ENCODE measurements at places on chromosomes 4 and X.

DNA sequence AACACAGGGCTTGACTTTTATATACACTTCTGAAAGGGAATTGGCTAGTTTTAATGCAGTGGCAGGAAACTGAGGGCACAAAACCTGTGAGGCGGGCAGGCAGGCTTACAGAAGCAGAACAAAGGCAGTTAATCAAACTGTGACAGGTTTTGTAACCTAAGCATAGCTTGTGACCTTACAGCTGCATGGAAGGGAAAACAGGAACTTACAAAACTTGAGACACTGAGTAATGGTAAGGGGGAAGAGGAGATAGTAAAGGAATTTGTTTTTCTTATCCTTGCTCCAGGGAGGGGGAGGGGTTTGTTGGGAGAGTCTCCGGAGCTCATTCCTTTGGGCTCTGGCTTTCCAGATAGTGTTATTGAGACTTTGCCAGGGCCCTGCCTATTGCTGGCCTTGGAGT is 55.6 kb downstream of the SLITRK4 start:
- no peak for DNase-seq

DNA sequence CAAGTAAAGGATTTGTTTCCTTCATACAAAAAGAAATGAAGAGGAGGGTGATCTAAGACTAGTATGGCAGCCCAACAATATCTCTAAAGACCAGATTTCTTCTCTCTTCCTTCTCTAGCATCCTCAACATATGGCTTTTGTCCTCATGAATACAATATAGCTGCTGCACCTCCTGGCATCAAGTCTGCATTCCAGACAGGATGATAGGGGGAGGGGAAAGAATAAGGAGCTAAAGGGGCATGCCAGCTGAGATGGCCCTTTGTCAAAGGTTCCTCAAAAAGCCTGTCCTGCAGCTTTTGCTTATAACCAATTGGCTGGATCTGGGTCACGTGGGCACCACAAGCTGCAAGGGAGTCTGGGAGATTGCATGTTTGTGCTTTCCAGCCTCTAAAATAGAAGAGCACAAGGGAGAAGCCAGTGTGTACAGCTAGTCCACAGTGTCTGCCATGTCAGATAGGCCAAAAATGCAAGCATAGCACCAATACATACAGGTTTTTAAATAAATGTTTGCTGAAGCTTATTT is 132.6 kb downstream of the BCOR start:
- no peak for DNase-seq

- no peak for DNase-seq
Observed at GRCh38 chrX:18945483-18945882, 38.4 kb downstream of the PHKA2 start.

DNA sequence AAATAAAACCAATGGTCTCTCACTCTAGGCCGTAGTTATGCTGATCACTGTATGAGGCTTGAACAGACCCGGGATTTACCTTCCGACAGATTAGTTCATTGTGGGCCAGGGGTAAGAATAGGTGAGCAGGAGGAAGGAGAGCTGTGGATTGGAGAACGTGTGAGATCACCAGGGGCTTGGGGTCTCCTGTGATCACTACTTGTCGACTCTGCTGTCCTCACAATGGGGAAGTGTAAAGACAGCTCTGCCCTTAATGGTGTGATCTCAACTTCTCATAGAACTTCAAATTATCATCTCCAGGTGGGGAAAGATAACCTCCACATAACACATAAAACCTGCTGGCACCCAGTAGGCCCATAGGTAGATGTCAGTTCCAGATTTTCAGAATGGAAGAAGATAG is 56.2 kb upstream of the RPS6KA3 start:
- no peak for DNase-seq

GRCh38 chr4:153185331-153185852 is 18.9 kb upstream of the TRIM2 start:
- no peak for DNase-seq

DNA sequence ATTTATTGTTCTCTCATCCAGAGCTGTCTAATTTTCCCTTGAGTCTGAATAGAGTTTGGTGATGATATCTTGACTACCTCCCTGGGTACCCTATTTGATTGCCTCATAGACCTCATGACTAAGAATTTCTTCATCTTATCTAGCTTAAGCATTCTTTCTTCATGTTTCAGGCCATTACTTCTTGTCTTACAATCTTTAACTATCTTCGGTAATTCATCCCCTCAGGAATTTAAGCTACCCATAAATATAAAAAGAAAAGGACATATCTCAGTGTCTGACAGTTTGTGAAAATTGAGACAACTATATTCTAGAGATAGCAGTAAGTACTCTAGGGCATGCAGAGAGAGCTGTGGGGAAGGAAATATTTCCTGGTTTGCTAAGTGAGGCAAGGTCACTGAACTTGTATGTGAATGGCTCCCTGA is 466.1 kb upstream of the GRID2 start:
- DNase-seq, result no peak

DNA sequence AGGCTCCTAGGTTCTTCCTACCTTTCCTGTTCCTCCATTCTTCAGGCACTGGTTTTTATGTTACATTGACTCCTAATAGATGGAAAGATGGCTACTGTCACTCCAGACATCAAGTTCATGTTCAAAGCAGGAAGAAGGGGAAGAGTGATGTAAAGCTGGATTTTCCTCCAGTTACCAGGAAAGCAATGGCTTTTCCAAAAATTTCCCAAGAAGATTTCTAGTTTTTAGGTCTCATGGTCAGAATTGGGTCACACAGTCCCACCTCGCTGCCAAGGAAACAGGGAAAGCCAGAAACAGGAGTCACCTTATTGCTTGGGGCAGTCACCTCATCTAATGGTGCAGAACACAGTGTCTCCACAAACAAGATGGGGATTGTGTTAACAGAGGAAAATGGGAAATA is 21.5 kb downstream of the RXFP1 start:
- no peak for DNase-seq
